SK-MEL-5 (cell line): ENCODE measurements at places on chromosomes 5 and 9. TPM values are rescaled to one million over a fixed set of nuclear protein-coding genes. Genes with fewer than 3 reads are reported as not detected.

Gene HAVCR2
- not detected in 2 replicates for total RNA-seq

Gene IL5
- not detected in 2 replicates for total RNA-seq

Gene PCDHGB4
- 0.08 and 0.26 TPM in 2 replicates for total RNA-seq

Gene PCDHAC2
- 0.32 TPM in 2 replicates for total RNA-seq

Gene SLC25A2
- total RNA-seq, result 0.11 TPM in 1 of 2 replicates, not detected in the other

Gene WWC1
- 12.7 and 13.2 TPM in 2 replicates for total RNA-seq

Gene GABBR2
- 0.29 and 0.50 TPM in 2 replicates for total RNA-seq

Gene IGFBPL1
- 7.9 and 8.5 TPM in 2 replicates for total RNA-seq
